ENCODE measurements at places on chromosomes 7 and 10. TPM values are rescaled to one million over a fixed set of nuclear protein-coding genes. Genes with fewer than 3 reads are reported as not detected.

The NME8 gene
- 1.7 TPM for total RNA-seq

The MMP21 gene
- 0.43 TPM for total RNA-seq

The PDCD4 gene
- 71.1 TPM for total RNA-seq

The CPN1 gene
- total RNA-seq = 0.87 TPM

The PRKAG2 gene
- total RNA-seq = 27.9 TPM

The MBL2 gene
- 0.12 TPM for total RNA-seq

The CDK14 gene
- 18.9 TPM for total RNA-seq

The TAS2R5 gene
- total RNA-seq = 13.3 TPM

The EPDR1 gene
- 30.4 TPM for total RNA-seq

The SEC31B gene
- 42.0 TPM for total RNA-seq

The CALCR gene
- total RNA-seq = 0.56 TPM

The ABCA13 gene
- 7.3 TPM for total RNA-seq

The MSS51 gene
- total RNA-seq = 6.0 TPM

DNA sequence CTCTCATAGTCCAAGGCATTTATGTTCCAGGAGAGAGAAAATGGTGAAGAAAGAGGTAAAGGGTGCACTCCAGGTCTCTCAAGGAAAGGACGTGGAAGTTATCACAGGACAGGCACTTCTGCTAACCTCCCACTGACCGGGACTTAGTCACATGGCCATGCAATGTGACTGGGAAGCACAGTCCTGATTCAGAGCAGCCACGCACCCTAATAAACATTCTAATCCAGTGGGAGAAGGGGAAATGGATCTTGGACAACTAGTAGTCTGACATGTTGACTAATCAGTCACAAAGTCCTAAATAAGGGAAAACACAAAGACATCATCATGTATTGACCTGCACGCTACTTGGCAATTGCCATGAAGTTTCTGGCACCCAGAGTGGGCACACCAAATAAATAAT lies 417.5 kb upstream of the ZMIZ1 start:
- no peak for DNase-seq

GRCh38 chr7:54783952-54784351 lies 24.9 kb upstream of the SEC61G start:
- DNase-seq = no peak

DNA sequence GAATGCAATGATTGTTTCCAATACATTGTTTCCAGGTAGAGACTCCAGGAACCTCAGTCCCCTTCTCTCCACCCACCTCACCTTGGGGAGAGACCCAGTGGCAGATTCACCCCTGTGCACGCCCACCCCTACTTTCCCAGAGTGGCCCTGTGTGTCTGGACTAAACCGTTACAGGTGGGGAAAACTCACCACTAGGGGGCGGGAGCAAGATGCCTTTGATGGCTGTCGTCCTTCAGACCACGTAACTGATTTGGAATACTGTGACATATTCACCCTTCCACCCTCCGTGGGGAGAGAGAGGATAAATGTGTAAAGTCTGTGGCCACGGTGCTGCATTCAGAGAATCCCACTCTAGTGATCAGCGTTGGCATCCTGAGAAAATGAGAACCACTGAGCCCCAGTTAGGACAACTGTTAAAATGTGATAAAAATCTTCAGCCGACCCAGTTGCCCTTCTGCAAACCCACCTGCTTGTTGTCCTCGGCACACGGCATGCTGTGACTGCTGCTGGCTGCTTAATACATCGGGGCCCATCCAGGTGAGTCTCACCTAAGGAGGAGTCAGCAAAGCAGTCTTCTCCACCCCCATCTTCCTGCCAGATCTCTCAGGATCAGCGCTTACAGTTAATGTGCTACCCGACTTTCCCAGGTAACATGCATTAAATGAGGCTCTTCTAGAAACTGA lies 41.5 kb upstream of the NMT2 start:
- peak; percentile 93 for DNase-seq

GRCh38 chr10:72712136-72712535 lies 20.2 kb downstream of the MCU start:
- no peak for DNase-seq

DNA sequence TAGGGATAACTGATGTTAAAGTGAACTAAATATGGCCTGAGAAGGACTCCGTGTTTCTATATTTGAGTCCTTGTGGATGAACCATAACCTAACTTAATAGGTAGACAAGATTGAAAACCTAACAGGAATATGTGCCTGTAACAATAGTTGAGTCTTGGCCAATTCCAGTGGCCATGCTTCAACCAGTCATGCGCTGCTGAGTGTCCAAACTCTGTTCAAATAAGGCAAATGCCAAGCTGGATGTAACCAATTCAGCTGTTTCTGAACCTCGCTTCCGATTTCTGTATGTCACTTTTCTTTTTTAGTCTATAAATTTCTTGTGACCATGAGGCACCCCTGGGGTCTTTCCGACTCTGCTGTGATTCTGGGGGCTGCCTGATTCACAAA lies 608.2 kb downstream of the GALNT17 start:
- no peak for DNase-seq

- DNase-seq = no peak
Measured at GRCh38 chr10:21638681-21639080, 104.6 kb downstream of the MLLT10 start.

DNA sequence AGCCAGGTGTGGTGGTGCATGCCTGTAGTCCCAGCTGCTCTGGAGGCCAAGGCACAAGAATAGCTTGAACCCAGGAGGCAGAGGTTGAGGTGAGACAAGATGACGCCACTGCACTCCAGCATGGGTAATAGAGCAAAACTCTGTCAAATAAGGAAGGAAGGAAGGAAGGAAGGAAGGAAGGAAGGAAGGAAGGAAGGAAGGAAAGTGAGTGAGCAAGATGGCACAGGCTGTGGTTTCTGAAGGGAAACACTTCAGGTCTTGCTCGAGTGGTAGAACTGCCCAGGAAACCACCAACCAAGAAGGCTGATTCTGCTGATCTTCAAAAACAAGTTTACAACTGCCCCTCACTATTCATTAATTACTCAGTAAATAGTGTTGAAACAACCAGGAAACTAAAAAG lies 45.2 kb downstream of the EZH2 start:
- no peak for DNase-seq

- no peak for DNase-seq
Measured at GRCh38 chr10:52313256-52313932, 687 bp upstream of the DKK1 start.

- no peak for DNase-seq
Measured at GRCh38 chr7:111080495-111081105, 10.3 kb upstream of the LRRN3 start.

GRCh38 chr10:112807013-112807412 lies 143.0 kb upstream of the TCF7L2 start:
- DNase-seq = no peak

GRCh38 chr10:612696-613095 lies 76.8 kb downstream of the DIP2C start:
- no peak for DNase-seq

DNA sequence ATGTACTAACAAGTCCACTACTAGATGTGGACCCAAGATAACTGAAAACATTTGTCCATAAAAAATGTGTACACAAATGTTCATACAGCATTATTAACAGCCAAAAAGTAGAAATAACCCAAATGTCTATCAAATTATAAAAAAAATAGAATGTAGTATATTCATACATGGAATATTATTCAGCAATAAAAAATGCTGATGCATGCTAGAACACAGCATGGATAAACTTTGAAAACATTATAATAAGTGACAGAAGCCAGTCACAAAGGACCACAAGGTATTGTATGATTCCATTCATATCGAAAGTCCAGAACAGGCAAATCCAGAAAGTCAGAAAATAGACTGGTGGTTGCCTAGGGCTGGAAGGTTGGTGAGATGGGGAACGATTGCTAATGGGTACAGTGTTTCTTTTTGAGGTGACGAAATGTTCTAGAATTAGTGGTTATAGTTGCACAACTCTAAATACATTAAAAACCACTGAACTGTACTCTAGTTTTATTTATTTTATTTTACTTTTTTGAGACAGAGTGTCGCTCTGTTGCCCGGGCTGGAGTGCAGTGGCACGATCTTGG lies 43.3 kb upstream of the ANLN start:
- DNase-seq = no peak

- DNase-seq = no peak
Measured at GRCh38 chr10:120738658-120739057, 112.5 kb upstream of the WDR11 start.

- no peak for DNase-seq
Measured at GRCh38 chr7:123231021-123232000, 31.5 kb upstream of the SLC13A1 start.

GRCh38 chr10:21649454-21649872 lies 115.4 kb downstream of the MLLT10 start:
- DNase-seq = no peak

- DNase-seq = no peak
Measured at GRCh38 chr10:4867109-4867519, 41.1 kb downstream of the AKR1E2 start.

All from testis (tissue), 5 donors.